ENCODE measurements at places on chromosomes 7 and 10.

- DNase-seq = peak; percentile 19
Measured at GRCh38 chr10:14837003-14837756, 657 bp downstream of the CDNF start.

GRCh38 chr10:97664282-97664850 is 22.7 kb downstream of the AVPI1 start:
- DNase-seq = no peak

GRCh38 chr10:32326680-32327363 is 20.1 kb downstream of the EPC1 start:
- DNase-seq = no peak

DNA sequence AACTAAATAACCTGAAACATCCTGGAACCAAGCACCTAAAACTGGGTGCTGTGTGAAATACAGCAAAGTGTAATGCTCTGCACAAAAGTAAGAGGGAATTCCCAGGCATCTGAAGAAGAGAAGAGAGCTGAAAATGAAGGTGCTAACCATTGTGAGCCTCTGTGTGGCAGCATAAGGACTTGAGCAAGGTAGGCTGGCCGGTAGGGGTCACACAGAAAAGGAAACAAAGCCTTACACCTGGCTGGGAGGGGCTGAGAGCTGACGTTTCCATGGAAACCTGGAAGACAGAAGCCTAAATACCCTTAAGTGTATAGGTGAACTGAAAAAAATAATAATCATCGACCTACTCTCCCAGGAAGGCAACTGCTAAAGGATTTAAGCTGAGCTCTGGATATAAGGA is 48.6 kb downstream of the CUL1 start:
- no peak for DNase-seq

DNA sequence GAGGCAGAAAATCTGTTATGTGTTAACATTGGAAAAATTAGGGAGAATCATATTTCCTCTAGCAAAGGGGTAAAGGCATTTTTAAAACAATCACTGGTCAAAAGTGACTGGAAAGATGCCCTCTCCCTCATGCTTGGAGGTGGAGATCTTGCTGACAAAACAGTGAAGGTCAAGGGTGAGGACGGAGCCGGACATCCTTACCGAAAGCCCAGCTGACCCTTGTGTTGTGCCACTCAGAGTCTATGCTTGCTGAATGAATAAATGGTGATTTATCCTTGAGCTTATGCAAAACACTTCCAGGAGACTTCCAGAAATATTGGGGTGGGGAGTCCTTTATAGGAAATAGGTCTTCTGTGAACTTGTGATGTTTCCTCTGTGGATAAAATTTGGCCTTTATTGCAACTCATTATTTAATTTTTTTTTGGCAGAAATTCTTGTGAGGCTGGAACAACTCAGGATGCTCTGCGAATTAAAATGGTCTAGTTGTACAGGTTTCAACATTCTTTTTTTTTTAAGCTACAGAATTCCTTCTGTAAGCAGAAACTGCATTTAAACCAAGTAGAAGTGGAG is 28.3 kb upstream of the ELMO1 start:
- DNase-seq = no peak

- no peak for DNase-seq
Measured at GRCh38 chr10:66811211-66811610, 114.6 kb upstream of the LRRTM3 start.

DNA sequence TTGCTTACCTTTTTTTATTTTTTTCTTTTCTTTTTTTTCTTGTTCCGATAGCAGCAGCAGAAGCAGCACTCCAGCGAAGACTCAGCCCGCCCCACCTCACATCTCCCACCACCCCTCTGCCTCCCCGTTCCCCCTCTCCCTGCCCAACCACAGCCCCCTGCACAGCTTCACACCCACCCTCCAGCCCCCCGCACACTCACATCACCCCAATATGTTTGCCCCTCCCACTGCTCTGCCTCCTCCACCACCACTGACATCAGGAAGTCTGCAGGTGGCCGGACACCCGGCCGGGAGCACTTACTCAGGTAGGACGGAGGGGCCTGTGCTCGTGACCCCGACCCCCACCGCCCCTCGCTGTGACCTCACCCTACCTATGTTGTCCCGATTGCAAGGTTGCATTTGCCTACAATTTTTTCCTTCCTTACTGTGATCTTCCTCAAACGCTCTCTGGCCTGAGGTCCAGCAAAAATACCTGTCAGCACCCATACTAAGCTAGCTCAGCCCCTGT is 367.2 kb upstream of the GALNT17 start:
- DNase-seq = no peak

DNA sequence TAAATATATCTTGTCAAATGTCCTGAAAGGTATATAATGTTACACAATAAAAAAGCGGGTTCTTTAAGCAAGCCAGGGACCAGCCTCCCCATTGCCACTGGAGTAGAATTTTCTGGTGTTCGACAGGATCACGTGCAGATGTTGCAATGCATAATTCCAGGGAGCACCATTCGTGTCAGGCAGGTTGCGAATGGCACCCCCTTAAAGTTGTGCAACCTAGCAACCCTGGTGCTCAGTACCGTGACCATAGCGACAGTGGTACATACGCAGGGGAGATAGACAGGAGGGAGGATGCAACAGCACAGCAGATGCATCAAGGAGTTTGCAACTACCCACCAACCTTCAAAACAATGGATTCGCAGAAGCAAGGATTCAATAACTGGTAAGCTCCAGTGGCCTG is 6.6 kb upstream of the BMPR1A start:
- no peak for DNase-seq

- no peak for DNase-seq
Measured at GRCh38 chr7:144866189-144866588, 30.3 kb upstream of the TPK1 start.

Measured in astrocyte of the cerebellum (primary cell).